ENCODE measurements at places on chromosomes 12 and 14.

GRCh38 chr12:12779529-12779928 lies 5.9 kb upstream of the APOLD1 start:
- no peaks in the 10 kb centered on the region for H3K36me3 ChIP-seq
- no peak for DNase-seq
- no peak overlapping the region for H3K4me3 ChIP-seq

DNA sequence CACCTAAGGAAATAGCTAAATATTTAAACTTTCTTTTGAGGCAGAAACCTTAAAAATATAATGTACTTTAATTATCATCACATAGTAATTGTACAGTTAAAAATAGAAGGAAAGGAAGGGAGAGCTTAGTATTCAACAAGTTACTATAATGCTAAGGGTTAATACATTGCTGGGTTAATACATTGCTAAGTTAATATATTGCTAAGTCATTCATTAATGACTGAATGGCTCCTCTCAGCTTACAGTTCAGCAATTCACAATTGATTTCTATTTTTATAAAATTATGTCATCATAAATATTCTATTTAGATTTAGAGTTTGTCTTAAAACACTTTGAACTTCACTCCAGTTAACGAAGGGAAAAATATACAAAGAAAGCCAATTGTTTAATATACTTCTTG lies 207.9 kb downstream of the BMP4 start:
- no peak overlapping the region for H3K4me3 ChIP-seq
- H3K4me1 ChIP-seq = no peaks in the 10 kb centered on the region
- H3K27ac ChIP-seq = no peak overlapping the region
- H3K27me3 ChIP-seq = no peaks in the 10 kb centered on the region
- no peak for DNase-seq

DNA sequence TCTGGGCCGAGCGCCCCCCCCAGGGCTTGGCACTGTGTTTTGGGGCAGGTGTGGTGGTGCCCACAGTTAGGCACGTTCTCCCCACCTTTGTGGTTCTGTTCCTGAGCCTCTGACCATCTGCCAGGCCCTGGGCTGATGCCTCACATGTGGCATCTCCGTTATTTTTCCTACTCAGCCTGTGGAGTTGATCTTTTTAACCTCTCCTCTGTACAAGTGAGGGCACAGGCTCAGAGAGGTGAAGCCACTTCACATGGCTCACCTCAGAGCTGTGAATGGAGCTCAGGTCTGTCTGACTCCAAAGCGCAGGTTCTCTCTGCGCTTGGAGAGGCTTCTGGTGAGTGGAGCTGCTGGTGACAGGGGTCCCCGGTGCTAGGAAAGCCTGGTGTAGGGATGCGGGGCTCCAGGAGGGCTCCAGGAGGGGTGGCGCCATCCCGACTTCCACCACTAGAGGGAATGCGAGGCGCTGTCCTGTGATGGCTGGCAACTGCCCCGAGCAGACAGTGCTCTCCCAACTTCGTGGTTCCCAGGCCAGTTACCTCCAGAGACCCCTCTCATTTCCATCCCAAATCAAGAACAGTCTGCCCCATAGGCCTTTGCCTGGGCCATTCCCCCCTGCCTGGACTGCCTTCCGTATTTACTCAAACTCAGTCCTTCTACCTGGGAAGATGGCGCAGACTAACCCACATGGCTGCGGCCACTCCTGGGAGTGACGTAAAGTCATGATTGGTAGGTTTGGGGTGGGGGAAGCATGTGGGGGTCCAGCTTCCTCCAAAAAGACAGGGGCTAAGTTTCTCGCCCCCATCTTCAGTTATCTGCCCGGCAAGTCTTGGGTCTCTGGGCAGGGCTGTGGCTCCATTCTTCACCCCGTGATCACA lies 9.9 kb downstream of the BCL7A start:
- H3K4me3 ChIP-seq = no peak overlapping the region
- no peak overlapping the region for H3K27ac ChIP-seq
- no peaks in the 10 kb centered on the region for H3K36me3 ChIP-seq
- DNase-seq = peak; percentile 30
- H3K27me3 ChIP-seq = no peaks in the 10 kb centered on the region

GRCh38 chr12:45214749-45215418 lies 1.0 kb upstream of the ANO6 start:
- peak; percentile 31 for DNase-seq
- no peaks in the 10 kb centered on the region for H3K27me3 ChIP-seq
- no peaks in the 10 kb centered on the region for H3K36me3 ChIP-seq
- H3K4me3 ChIP-seq = peak overlapping the region; percentile 86

- H3K27me3 ChIP-seq = no peaks in the 10 kb centered on the region
- H3K4me1 ChIP-seq = no peaks in the 10 kb centered on the region
- no peak overlapping the region for H3K27ac ChIP-seq
- H3K36me3 ChIP-seq = no peaks in the 10 kb centered on the region
Observed at GRCh38 chr12:61985830-61986229, 274.4 kb upstream of the USP15 start.

- H3K27ac ChIP-seq = no peak overlapping the region
- no peaks in the 10 kb centered on the region for H3K27me3 ChIP-seq
- DNase-seq = no peak
- no peaks in the 10 kb centered on the region for H3K4me1 ChIP-seq
Observed at GRCh38 chr12:497501-498160, 37.9 kb downstream of the B4GALNT3 start.

DNA sequence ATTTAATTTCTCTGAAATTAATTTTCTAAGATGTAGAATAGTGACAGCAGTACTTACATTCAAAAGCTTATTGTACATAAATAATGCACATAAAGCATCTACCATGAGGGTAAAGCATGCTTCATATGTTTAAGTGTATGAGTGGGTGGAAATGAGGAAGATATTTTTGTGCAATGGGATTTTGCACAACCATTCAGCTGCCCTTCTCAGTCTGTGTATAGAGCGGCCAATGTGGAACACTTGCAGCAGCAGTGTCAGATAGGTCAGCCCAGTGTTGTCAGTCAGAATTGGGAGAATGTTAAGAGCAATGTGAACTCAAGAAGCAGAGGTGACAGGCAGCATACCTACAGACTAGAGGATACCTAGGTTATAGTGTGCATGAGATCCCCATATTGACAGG lies 72.5 kb upstream of the ATP2B1 start:
- H3K27ac ChIP-seq = no peak overlapping the region
- no peak overlapping the region for H3K4me3 ChIP-seq
- H3K4me1 ChIP-seq = no peaks in the 10 kb centered on the region
- no peak for DNase-seq
- no peaks in the 10 kb centered on the region for H3K27me3 ChIP-seq

DNA sequence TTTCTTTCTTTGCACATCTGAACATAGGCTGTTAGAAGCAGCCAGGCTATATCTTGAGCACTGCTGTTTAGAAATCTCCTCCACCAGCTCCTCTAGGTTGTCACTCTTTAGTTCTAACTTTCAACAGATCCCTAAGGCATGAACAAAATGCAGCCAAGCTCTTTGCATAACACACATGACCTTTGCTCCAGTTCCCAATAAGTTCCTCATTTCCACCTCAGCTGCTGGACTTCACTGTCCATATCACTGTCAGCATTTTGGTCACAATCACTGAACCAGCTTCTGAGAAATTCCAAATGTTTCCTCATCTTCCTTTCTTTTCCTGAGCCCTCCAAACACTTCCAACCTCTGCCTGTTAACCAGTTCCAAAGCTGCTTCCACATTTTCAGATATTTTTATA lies 27.6 kb upstream of the C14orf132 start:
- H3K27ac ChIP-seq = no peak overlapping the region
- no peaks in the 10 kb centered on the region for H3K4me1 ChIP-seq
- H3K36me3 ChIP-seq = no peaks in the 10 kb centered on the region
- H3K4me3 ChIP-seq = no peak overlapping the region

GRCh38 chr14:65035049-65035448 lies 48.4 kb downstream of the FNTB start:
- no peaks in the 10 kb centered on the region for H3K27me3 ChIP-seq
- H3K4me1 ChIP-seq = no peaks in the 10 kb centered on the region
- DNase-seq = peak; percentile 47
- no peaks in the 10 kb centered on the region for H3K36me3 ChIP-seq
- H3K4me3 ChIP-seq = no peak overlapping the region

DNA sequence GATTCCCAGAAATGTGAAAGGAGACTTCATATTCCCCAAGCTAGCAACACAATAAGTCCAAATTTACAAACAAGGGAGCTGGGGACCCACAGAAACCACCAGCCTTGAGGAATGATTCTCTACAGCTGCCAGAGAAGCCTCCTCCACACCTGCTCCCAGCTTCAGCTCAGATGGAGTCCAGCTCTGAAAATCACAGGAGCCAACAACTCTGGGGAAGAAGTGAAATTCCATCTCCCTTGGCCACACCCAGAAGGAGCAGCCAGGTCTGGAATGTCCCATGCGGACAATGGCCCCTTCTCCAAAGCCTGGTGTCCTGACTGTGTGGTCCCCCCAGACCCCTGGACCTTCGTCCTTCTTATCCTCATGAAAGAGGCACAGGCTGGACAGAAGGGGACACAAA lies 45.4 kb downstream of the SYNE3 start:
- DNase-seq = no peak
- no peaks in the 10 kb centered on the region for H3K36me3 ChIP-seq
- H3K27ac ChIP-seq = peak overlapping the region; percentile 42
- H3K27me3 ChIP-seq = no peaks in the 10 kb centered on the region
- H3K4me1 ChIP-seq = no peaks in the 10 kb centered on the region

DNA sequence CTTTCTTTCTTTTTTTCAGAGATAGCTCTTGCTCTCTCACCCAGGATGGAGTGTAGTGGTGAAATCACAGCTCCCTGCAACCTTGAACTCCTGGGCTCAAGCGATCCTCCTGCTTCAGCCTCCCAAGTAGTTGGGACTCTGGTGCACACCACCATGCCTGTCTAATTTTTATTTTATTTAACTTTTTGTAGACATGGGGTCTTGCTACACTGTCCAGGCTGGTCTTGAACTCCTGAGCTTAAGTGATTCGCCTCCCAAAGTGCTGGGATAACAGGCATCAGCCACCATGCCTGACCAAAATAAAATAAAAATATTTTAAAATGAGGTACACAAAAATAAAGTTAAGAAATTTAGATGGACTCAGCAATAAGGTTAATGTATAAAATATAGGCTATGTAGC lies 5.1 kb upstream of the LEMD3 start:
- no peaks in the 10 kb centered on the region for H3K4me1 ChIP-seq
- H3K27ac ChIP-seq = no peak overlapping the region
- DNase-seq = no peak

GRCh38 chr14:30450631-30451545 lies 108.1 kb upstream of the G2E3 start:
- no peaks in the 10 kb centered on the region for H3K4me1 ChIP-seq
- no peak overlapping the region for H3K27ac ChIP-seq
- no peak for DNase-seq
- H3K27me3 ChIP-seq = no peaks in the 10 kb centered on the region
- no peak overlapping the region for H3K4me3 ChIP-seq

DNA sequence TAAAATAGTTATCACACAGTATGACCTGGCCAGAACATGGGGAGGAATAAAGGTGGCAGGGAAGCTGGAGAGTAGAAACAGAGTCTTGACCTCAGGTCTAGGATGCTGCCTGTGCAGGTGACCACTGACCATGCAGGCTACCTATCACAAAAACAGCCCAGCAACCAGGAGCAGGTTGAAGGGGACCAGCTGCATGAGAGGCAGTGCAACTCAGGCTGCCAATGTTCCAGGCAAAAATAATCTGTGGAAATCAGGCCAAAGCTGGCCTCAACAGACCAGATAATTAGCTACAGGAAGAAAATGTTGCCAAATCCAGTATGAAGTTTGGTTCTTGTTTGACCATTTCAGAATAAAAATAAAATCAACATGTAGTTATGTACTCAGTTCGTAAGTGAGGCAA lies 72.6 kb downstream of the PDE6H start:
- no peaks in the 10 kb centered on the region for H3K4me1 ChIP-seq
- no peaks in the 10 kb centered on the region for H3K36me3 ChIP-seq

DNA sequence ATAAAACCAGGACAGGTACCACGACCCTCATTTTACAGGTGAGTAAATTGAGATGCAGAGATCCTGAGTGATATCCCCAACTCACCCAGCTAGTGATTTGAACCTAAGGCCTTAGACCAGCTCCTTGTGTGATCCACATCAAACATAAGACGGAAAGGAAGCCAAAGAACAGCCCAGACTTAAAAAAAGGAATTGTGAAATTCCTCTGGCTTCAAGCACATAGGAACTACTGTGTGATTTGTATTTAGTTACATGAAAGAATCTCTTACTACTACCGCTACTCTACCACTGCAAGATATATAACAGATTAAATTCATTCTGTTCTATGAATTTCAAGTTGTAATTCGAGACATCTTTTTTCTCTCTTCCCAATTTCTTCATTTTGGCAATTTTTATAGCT lies 10.5 kb downstream of the E2F7 start:
- no peaks in the 10 kb centered on the region for H3K4me1 ChIP-seq
- no peaks in the 10 kb centered on the region for H3K36me3 ChIP-seq
- DNase-seq = no peak
- no peak overlapping the region for H3K4me3 ChIP-seq

- DNase-seq = no peak
- H3K27me3 ChIP-seq = no peaks in the 10 kb centered on the region
- H3K27ac ChIP-seq = no peak overlapping the region
- no peaks in the 10 kb centered on the region for H3K4me1 ChIP-seq
- no peak overlapping the region for H3K4me3 ChIP-seq
Observed at GRCh38 chr12:63450334-63450733, 218.0 kb downstream of the DPY19L2 start.

- no peaks in the 10 kb centered on the region for H3K4me1 ChIP-seq
- H3K27me3 ChIP-seq = no peaks in the 10 kb centered on the region
- no peak overlapping the region for H3K27ac ChIP-seq
- H3K36me3 ChIP-seq = no peaks in the 10 kb centered on the region
- H3K4me3 ChIP-seq = no peak overlapping the region
Observed at GRCh38 chr12:59936534-59936933, 340.7 kb downstream of the SLC16A7 start.

DNA sequence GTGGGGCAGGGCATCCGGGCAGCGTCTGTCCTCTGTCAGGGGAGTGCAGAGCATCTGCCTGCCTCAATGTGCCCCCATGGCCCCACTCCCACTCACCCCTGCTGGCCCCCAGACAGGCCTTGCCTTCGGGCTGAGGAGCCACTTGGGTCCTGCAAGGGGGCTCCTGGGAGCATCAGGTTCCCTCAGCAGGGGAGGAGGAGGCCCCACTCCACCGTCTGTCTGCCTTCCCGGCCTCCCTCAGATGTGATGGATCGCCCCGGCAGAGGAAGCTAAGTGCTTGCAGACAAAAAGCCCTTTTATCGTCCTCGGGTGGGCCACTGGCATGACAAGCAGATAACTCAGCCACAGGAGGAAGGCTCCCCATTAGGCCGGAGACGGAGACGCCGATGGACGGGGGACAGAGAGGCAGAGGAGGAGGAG lies 35.1 kb downstream of the NCOR2 start:
- no peaks in the 10 kb centered on the region for H3K27me3 ChIP-seq
- H3K4me3 ChIP-seq = no peak overlapping the region

DNA sequence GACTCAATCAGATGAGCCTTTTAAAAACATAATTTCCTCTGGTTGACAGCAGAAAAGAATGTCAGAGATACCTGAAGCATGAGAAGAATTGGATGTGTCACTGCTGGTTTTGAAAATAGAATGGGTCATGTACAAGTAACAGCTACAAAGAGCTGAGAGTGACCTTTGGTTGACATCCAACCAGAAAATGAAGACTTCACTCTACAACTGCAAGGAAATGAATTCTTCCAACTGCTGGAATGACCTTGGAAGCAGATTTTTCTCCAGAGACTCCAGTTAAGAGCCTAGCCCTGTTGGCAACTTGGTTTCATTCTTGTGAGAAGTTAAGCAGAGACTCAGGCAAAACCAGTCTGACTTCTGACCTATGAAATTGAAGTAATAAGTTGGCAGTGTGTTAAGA lies 505.9 kb downstream of the SLC16A7 start:
- no peak overlapping the region for H3K27ac ChIP-seq

- H3K4me1 ChIP-seq = no peaks in the 10 kb centered on the region
- no peak for DNase-seq
- H3K36me3 ChIP-seq = no peaks in the 10 kb centered on the region
- no peak overlapping the region for H3K4me3 ChIP-seq
- H3K27ac ChIP-seq = no peak overlapping the region
Observed at GRCh38 chr14:101992708-101993107, 28.3 kb downstream of the DYNC1H1 start.
